ENCODE measurements at places on chromosomes 3 and 15.

DNA sequence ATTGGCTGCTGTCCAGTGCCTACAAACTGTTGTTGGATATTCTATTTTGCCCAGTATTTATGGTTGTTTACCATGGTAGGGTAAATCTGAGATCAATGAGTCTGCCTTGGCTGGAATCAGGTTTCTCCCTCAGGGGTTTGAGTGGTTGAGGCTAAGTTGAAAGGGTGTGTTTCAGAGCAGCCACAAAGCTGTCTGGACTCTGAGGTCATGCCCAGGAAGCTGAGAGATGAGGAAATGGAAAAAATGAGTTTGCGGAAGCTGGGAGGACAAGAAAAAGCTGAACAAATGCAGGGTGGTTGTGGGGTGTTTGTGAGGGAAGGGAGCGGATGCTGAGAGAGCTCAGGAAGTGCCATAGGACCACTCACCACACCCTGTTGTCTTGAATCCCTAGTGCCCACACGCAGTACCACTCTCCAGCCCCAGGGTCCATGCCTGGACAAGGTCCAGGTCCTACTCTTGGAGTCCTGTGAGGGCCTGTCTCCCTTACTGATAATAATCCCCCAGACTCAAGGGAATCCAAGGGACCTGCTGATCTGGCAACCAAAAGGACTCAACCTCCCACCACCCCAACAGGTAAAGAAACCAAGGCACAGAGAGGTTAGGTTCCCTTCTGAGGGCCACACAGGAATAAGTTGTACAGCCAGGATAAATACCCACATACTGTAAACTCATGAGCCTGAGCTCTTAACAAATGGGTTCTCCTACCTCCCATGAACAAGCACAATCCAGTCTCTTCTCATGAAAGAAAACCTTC, 81.6 kb downstream of the PPCDC start:
- DNase-seq = no peak

DNA sequence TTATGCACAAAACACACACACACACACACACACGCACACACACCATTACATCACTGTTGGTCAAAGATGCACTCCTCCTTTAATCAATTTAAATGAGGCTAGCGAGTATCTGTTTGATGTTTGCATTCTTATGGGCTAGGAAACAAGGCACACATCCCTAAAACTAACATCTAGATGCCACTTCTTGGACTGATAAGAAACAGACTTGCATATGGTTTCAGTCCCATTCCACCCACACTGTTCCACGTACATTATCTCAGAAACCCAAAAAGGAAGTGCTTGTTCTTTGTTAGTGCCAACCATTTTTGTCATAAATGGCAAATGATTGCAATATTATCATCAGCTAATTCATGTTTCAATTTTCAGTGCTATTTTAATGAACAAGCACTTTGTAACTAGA, 69.5 kb downstream of the CCR1 start:
- DNase-seq = no peak

DNA sequence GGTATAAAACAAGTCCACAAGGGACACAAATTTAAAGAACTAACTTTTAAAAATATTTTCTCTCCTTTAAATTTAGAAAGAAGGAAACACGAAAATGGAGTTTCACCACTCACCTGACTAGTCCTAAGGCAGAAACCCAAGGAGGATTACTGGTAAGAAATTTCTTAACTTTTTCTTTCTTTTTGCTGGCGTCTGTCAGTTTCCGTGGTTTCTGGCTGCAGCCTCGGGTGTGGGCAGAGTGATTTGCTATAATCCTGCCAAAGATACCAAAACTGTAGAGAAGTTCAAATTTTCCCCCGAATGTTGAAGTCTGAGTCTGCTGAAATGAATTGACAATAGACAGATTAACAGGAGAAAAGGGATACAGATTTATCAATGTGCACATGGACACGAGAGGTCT, 843.6 kb upstream of the ALCAM start:
- no peak for DNase-seq

DNA sequence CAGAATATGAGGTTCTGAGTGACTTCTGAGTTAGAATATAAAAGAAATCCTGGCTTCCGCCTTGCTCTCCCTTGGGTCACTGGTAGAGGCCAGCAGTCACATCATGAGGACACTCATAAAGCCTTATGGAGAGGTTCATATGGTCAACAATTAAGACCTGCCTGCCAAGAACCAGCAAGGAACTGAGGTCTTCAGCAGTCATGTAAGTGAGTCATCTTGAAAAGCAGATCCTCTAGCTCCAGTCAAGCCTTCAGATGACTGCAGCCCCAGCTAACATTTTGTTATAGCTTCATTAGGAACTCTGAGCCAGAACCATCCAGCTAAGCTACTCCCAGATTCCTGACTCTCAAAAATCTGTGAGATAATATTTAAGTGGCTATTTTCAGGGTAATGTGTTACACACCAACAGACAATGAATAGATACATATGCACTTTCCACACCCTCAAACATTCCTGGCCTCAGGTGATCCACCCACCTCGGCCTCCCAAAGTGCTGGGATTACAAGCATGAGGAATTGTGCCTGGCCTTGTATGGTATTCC, 447.2 kb downstream of the SHQ1 start:
- DNase-seq = no peak

- no peak for DNase-seq
Measured at GRCh38 chr15:42846647-42847046, 73.9 kb downstream of the TTBK2 start.

DNA sequence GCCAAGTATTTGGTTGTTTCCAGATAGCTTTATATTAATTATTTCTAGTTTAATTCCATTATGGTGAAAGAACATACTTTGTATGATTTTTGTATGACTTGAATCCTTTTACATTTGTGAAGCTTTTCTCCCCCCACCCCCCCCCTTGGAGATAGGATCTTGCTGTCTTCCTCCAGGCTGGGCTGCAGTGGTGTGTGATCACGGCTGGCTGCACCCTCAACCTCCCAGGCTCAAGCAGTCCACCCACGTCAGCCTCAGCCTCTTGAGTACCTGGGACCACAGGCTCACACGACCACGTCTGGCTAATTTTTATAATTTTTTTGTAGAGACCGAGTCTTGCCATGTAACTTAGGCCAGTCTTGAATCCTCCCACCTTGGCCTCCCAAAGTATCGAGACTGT, 29.5 kb downstream of the ARL8B start:
- DNase-seq = no peak

GRCh38 chr3:39234651-39235050, 42.3 kb upstream of the XIRP1 start:
- no peak for DNase-seq

- no peak for DNase-seq
Measured at GRCh38 chr3:100789579-100789978, 80.3 kb downstream of the TFG start.

DNA sequence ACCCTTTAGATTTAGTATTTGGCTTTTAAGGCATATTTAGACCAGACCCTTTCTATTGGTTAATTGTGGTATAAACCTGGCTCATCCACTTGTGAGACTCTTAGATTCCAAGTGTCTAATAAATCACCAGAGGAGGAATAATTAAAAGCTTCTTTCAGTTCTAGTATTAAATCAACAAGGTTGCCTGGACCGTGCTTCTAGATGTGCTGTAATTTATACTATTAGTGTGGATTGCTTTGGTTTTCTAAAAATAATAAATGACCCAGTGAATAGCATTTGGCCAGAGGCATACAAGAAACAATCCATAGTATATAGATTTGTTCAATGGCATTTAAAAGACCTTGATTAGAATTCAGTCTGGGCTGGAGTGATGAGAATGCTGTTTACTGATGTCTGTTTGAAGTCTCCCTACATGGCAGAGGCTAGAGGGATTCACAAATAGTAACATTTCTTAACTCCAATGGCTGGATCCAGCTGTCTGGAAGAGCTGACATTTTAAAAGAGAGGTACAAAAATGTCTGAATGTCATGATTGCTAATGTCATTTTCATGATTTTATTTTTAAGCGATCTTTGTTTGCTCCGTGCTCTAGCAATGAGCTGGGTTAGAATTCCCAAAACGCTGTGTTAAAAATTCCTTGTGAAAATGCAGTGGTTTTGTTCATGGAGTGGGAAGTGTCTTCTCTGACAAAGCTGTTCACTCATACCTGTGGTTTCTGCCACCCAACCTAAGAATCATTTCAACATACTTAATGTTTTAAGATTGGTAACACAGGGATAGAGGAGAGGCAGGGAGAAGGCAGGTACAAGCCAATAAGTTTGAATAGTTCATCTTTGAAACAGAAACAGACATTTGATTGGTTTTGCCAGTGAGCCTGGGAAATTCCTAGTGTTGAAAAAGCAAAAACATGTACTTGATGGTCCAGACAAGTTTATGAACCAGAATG, 89.9 kb downstream of the RBMS3 start:
- no peak for DNase-seq

Measured in T-helper 9 cell (primary cell).